Stimulated activated CD4-positive, alpha-beta T cell treated with anti-CD3 and anti-CD28 coated beads, Interleukin-2, amount 100 ng/mL, for 48 hours (primary cell): ENCODE measurements at places on chromosomes 6 and 20.

DNA sequence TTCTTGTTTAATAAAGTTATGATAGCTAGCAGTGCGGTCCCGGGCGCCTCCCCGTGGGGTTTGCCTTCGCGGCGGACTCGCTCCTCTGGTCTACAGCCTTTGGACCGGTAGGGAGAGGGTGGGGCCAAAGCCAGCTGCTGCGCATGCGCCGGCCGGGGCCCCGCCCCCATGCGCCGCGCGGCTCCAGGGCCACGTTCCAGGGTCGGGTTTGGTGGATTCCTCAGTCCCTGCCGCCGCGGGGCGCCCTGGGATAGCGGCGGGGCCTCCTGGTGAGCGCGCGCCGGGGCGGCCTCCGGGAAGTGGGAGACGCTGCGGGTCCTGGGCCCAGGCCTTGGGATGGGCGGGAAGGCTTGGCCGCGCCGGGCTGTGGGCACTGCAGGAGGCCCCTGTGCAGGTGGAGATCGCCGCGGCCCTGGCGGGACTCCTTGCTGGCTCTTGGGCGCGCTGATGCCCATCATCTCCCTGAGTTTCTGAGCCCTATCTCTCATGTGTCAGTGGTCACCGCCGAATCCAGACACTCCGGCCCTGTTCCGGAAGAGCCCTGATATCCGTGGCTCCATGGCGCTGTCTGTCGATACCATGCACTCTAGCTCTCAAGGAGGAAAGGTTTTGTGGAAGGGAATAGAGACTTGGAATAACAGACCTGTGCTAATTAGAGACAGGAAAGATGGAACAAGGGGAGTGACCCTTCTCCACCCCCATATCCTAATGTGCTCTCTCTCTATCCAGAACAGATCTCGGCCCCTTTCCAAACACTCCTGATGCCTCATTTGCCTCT lies at the start of gene VARS2:
Gene VARS2, plus strand, starts transcription at position 163 of the 778 bp plus-strand sequence. Its CDS starts 599 bp downstream, at position 762.
- peak; percentile 79 for DNase-seq

- no peak for DNase-seq
These were observed 236.0 kb upstream of the STXBP5 start for GRCh38 chr6:146968041-146968760.

GRCh38 chr6:136464874-136465273 lies 85.3 kb downstream of the MAP7 start:
- DNase-seq, result no peak

GRCh38 chr6:31892821-31893220 lies 4.7 kb downstream of the EHMT2 start:
- DNase-seq, result no peak

- no peak for DNase-seq
These were observed 270.8 kb downstream of the PREX1 start for GRCh38 chr20:48556956-48557355.

DNA sequence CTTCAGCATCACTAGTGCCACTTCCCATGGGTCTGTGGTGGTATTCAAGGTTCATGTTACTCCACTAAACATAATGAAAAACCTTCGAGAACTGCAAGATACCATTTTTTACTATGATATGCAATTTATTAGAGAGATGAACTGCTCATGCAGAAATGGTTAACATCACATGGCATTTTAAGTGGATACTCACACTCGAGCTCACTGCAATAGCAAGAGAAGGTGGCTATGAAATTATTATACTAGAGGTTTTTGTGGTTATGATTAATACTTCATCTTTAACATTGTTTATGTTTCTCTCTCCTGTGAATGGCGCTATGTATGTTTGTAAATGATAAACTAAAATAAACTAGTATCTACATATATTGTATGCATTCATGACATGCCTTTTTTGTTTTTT lies 35.1 kb downstream of the SCAF8 start:
- DNase-seq, result no peak

GRCh38 chr20:31570735-31571617 lies 34.1 kb upstream of the ID1 start:
- DNase-seq, result no peak

DNA sequence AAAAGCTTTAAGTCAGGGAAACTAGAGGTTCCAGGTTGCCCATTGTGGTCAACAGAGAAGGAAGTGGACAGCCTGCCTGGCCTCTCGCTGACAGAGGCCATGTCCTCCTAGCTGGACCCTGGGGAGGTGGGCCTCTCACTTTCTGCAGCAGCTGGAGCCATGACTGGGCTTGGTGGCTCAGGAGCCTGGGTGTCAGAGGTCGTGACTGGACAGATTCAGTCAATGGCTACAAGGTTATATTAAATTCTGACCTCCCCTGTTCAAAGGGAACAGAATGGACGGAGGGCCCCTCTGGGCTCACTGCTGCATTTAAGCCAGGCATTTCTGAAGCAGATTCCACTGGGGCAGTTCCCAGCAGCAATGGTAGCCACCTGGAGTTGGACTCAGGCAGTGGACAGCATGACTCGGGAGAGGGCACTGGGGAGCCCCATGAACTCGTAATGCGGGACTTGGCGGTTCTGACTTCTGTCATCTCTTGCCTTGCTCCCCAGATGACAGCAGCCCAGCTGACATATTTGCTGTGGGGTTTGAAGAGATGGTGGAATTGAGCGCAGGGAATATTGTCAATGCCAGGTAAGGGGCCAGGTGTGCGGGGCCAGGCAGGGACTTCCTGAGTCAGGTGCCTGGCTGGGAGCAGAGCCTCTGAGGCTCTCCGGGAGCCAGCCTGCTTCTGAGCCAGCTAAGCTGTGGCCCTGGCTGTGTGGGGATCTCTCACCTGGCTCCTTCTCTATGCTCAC lies 86.7 kb downstream of the SYNJ2 start:
- DNase-seq, result no peak

- DNase-seq, result peak; percentile 49
These were observed 26.8 kb downstream of the C6orf89 start for GRCh38 chr6:36912586-36912985.

DNA sequence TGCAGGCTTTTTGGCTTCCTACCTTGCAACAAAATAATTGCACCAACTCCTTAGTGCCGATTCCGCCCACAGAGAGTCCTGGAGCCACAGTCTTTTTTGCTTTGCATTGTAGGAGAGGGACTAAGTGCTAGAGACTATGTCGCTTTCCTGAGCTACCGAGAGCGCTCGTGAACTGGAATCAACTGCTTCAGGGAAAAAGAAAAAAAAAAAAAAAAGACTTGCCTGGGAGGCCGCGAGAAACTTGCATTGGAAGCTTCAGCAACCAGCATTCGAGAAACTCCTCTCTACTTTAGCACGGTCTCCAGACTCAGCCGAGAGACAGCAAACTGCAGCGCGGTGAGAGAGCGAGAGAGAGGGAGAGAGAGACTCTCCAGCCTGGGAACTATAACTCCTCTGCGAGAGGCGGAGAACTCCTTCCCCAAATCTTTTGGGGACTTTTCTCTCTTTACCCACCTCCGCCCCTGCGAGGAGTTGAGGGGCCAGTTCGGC lies 420 bp downstream of the SOX4 start:
- no peak for DNase-seq

- DNase-seq, result no peak
These were observed 4.6 kb downstream of the MEA1 start for GRCh38 chr6:43009124-43009523.

GRCh38 chr6:97136626-97137358 lies 146.2 kb downstream of the MMS22L start:
- DNase-seq, result no peak

DNA sequence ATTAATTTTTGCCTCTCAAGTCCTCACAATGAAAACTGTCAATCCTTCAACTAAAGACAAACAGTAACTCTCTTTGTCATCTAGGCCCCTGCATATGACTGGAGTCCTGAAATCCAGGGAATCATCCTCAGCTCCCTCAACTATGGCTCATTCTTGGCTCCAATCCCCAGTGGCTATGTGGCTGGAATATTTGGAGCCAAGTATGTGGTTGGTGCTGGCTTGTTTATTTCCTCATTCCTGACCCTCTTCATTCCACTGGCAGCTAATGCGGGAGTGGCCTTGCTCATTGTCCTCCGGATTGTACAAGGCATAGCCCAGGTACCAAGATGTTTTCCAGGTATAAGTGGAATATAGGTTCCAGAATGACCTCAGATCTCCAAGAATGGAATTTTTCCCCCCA lies 15.4 kb downstream of the SLC17A4 start:
- no peak for DNase-seq

GRCh38 chr6:106079961-106080762 lies 6.0 kb upstream of the PRDM1 start:
- no peak for DNase-seq

DNA sequence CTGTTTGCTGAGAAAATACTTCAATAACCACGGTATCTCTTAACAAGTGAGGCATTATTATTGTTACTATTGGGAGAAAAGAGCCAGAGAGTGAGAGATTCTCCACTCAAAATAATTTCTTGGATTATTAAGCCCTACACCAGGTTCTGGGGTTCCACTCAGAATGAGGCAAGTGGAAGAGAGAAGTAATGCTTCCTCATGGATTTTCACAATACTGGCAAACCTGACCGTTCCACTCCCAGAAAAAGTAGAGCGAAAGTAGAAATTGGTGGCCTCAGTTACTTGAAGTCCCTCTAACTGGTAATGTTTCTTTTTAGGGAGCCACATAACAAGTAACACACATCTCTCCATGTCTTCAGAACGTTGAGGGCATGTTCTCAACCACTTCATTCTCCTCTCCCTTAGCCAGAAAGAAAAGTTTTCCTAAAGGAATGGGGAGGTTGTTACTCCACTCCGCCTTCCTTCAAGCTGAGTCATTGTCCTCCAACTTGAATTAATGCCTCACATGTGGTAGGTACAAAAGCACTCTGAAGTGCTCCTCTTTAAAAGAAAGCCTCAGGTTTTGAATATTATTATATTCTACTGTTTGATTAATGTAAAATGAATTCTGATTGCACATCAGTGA lies 1.9 kb downstream of the BAG2 start:
- no peak for DNase-seq

DNA sequence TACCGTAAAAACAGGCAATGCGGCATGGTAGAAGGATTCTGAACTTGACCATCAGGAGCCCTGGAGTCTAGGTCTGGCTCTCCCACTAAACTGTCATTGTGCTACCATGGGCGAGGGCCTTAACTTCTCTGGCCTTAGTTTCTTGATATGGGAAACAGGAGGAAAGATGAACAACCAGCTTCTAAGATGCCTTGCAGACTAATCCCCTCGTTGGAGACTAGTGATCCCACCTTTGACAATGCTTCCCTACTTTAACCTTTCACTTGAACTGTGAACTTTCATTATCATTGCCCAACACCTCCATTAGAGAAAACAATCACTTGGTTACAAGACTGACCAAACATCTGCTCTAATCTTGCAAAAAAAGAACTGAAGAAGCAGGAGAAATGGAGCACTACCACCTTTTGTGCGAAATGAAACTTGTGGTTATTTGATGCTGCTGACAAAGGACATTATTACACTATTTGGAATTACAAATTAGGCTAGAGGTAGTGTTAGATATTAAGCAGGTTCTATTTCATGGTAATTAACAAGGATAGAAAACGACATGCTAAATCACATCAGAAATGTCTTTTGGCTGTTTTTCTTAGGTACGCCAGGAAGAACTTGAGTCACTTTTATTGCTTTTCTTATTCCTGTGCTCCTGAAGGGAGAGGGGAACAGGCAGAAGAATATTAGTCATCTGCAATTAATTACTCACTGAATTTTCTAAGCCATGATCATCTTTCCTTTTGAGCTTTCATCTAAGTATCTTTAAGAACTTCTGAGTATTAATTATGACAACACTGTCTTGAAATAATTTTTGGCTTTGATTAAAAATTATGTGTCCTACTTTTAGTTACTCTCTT lies 39.1 kb upstream of the ARHGAP18 start:
- no peak for DNase-seq
